T-helper 1 cell (primary cell): ENCODE measurements at places on chromosomes 5 and 9.

DNA sequence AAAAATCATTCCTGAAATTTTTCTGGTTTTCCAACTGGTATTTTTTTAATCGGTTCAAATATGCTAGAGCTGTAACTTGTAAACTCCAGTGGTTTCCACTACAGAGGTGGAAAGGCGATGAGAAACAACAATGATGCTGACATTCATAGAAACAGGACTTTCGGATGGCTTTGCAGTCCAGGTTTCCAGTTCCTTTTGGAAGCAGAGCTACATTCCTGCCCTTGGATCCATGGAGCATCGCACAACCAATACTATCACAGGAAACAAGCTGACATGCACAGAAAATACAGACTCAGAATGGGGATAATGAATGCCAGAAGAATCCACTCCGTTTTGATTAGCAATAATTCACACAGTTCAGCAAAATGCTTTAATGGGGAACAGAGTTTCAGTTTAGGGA lies 140.0 kb downstream of the EPB41L4A start:
- DNase-seq, result no peak

DNA sequence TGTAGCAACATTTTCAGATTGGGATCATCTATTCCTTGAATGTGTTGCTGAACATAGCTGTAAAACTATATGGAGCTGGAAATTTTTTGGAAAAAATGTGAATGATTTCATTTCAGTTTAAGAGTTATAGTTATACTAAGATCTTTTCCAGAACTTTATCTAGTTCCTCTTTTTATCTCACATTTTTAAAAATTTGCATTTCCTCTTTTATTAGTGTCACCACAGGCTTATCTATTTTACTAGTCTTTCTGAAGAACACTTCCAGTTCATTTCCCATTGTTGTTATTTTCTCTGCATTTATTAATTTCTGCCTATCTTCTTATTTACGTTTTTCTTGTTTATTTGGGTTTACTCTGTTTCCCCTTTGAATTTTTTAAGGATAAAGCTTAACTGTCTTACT lies 46.0 kb upstream of the FSTL4 start:
- no peak for DNase-seq

DNA sequence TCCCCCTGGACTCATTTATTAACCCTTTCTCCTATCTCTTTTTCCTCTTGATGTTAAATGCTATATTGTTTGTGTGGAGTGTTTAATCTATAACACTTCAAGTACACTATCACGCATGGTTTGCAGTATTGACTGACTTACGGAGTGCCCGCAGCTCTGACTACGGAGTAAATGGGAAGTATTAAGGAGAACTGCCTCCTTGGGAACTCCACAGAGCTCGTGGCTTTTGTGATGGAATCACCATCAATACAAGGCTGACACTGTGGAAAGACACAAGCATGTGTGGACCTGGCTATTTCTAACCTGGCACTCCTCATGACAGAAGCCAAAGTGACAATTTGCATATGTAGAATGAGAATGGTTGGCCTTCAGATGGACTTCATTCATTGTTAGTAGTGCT lies 66.2 kb downstream of the SFXN1 start:
- DNase-seq, result no peak

GRCh38 chr9:89956331-89956730 lies 351.5 kb downstream of the GADD45G start:
- DNase-seq, result no peak

DNA sequence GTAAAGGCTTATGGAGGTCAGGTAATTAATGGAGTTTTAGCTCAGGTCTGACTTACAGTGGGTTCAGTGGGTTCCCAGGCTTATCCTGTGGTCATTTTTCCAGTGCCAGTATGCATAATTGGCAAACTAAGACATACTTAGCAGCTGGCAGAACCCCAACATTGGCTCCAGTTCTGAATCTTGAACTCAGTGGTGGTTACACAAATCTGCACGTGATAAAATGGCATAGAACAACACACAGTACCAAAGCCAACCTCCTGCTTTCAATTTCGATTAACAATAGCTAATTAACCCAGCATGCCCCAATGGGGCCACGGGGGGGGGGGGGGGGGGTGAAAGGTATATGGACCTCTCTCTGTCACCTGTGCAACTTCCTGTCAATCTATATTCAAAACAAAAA lies 19.0 kb upstream of the BARX1 start:
- no peak for DNase-seq

- DNase-seq, result no peak
These were observed 2.8 kb upstream of the ECM2 start for GRCh38 chr9:92538541-92538940.

DNA sequence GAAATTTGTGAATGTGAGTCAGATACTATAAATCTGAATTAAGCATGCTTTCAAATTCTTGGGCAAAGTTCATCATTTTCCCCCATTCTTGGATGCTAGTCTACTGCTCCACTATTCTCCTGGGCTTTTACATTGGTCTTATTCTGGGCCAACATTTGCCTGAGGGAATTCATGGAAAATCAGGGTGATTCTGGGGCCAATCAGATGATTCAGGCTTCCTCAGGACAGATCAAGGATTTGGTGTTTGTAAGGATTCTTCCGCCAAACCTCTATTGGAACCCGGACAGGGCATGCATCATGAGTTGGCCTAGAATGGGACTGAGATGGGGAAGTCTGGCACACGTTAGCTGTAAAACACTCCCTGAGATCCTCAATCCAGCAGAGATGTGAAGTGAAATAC lies 113.8 kb downstream of the MEF2C start:
- DNase-seq, result no peak

DNA sequence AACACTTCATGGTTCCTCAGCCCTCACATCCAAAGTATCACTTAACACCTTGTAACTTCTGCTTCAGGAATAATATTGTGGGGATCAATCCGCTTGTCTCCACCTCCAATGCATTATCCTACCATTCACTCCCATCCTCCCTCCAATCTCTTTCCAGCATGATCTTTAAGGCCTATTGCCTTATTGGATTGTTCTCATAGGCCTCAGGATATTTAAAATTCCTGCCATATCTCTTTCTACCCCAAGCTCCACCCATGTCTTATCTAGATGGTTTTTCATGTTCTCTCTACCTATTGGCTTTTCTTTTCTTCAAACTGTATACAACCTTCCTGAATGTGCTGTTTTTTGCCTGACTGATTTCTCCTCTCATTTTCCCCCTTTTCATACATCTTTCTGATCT lies 7.2 kb downstream of the KDM4C start:
- no peak for DNase-seq

- DNase-seq, result no peak
These were observed 253.8 kb downstream of the EBF1 start for GRCh38 chr5:158845941-158846340.

- peak; percentile 66 for DNase-seq
These were observed 43.1 kb downstream of the POLR1E start for GRCh38 chr9:37528652-37529471.

DNA sequence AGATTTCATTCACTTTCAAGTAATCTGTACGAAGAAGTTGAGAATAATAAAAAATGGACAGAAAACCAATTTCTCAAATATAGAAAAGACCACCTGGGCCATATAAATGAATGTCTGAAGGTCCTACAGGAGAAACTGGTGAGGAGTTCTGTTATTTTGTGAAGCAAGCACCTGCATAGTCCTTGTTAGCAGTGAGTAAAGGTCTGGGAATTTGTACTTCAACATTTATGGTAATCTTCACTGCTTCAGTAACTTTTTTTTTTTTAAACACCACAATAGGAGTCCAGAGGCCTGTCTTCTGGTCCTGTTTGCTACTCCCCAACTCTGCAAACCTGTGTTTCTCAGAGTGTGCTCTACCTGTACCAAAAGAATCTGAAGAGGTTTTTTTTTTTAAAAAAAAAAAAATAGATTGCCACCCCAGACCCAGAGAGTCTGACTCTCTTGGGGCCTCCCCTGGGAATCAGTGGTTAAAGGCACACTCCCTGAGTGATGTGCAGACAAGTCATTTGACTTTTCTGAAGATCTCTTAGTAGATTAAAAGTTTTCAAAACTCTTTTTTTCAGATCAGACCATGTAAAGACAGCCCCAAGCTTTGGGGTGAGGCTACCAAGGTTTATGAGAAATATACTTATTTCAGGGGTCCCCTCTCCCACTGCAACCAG lies 55.5 kb downstream of the FAM81B start:
- DNase-seq, result no peak

- no peak for DNase-seq
These were observed 3.6 kb downstream of the MARVELD2 start for GRCh38 chr5:69418554-69418953.

- no peak for DNase-seq
These were observed 56.8 kb downstream of the ANGPTL2 start for GRCh38 chr9:127065592-127065991.

- DNase-seq, result no peak
These were observed 421.5 kb upstream of the DAP start for GRCh38 chr5:11182441-11183080.

DNA sequence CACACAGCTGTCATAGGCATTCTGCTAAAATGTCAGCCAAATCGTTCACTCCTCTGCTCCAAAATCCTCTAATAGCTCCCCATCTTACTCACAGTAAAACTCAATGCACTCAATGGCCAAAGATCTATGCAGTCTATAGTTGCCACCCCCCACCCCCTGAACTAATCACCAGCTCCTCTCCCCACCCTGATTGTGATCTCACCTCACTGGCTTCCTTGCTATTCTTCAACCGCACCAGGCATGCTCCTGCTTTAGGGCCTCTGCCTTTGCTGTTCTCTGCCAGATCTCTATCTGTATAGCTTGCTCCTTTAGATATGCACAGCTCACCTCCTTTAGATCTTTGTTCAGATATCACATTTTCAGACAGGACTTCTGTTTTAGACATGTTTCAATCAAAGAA lies 33.2 kb upstream of the SNX2 start:
- DNase-seq, result no peak

DNA sequence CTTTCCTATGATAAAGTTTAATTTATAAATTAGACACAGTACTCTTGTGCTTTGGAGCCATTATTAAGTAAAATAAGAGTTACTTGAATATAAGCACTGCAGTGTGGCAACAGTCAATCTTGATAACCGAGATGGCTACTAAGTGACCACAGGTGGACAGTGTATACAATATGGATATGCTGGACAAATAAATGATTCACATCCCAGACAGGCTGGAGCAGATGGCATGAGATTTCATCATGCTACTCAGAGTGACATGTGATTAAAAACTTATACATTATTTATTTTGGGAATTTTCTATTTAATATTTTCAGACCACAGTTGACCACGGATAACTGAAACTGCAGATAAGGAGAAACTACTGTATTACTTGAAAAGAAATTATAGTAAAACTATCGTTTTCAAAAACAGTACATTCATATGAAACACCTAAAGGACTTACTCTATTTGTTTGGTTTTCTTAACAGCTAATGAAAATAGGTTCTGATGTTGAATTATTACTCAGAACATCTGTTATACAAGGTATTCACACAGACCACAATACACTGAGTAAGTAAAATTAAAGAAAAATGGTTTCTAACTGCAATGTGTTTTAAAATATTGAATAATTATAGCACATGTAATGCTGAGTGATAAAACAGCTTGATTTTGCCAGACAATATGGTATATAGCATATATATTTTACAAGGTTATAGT lies 16.0 kb downstream of the LYRM7 start:
- no peak for DNase-seq

GRCh38 chr5:31884896-31885295 lies 246.0 kb downstream of the PDZD2 start:
- DNase-seq, result no peak

DNA sequence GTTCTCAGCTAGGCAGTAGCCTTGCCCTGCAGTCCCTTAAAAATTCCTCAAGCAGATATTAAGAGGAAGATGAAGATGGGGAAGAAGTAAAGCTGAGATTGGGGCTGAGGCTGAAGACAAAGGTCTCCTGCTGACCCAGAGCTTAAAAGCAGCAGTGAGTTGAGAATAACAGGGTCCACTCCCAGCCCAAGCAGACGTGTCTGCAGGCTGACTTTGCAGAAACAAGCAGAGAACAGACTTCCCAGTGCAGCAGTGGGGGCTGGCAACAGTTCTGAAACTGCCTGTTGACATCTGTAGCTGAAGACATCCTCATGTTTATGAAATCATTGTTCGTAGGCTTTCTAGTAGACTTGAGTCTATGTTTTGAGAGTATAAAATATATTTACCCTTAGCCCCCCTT lies 1.1 kb downstream of the CTXN3 start:
- DNase-seq, result no peak

DNA sequence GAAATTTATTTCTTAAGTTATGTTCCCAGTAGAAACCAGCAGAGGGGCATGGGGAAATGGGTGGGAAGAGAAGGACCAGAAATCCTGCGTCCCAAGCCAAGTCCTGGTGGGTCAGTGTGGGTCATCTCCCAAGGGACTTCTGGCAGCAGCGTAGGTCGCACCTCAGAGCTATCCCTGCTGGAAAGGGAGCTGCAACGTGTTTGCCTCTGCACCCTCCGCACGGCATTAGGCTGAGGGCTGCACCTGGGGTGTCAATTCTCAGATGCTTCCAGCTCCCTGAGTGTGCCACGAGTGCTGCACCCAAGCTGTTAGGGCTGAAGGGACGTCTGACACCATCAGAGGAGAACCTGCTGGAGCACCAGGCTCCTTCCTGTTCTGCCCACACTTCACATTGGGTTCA lies 182.8 kb downstream of the CACNA1B start:
- no peak for DNase-seq

- DNase-seq, result no peak
These were observed 30.1 kb upstream of the MINAR2 start for GRCh38 chr5:129717751-129718310.

DNA sequence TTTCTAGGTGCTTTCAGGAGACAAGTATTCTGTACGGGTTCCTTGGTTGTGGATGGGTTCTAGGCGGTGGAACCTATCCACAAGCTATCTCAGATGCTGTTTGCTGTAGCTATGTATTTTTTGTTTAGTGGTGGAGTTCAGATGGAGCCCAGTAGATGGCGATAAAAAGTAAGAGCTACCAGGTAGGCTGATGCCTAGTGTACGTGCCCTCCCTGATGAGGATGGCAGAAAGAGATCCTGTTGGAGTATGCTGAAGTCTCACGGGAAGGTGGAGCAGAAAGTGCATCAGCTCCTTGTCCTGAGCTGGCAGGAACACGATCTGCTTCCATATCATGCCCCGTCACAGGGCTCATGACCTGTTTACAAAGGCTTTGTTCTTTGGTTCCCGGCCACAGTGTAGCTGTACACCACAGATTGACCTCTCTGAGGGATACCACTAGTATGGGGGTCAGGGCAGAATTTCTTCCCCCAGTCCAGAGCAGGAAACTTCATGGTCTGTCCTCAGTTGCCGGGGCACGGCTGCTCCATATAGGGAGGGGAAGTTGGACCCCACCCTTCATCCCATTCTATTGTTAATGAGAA lies 12.6 kb upstream of the UGT3A2 start:
- DNase-seq, result no peak

GRCh38 chr5:81751836-81752643 lies 1.1 kb upstream of the SSBP2 start:
- no peak for DNase-seq

GRCh38 chr5:40082313-40082712 lies 597.4 kb upstream of the PTGER4 start:
- no peak for DNase-seq

- no peak for DNase-seq
These were observed 8.8 kb downstream of the FAM200C start for GRCh38 chr5:160390787-160391696.

DNA sequence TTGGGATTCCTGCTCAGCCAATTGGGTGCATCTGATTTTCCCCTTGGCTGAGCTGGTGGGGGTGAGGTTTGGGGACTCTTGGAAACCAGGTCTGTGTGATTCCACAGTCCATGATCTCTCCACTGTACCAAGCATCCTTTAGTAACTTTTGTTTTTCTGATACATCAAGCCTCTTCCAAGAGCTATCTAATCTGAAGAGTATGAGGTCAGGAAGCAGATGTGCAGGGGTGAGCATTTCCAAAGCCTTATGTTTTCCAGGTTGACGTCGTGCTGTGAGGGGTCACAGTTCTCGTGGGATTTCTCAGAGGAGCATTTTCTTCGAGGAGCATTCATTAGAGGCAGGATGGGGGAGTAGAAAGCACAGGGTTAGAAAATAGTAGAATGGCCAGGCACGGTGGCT lies 95.3 kb downstream of the KLF4 start:
- no peak for DNase-seq
